ENCODE measurements at places on chromosomes 12 and 14.

DNA sequence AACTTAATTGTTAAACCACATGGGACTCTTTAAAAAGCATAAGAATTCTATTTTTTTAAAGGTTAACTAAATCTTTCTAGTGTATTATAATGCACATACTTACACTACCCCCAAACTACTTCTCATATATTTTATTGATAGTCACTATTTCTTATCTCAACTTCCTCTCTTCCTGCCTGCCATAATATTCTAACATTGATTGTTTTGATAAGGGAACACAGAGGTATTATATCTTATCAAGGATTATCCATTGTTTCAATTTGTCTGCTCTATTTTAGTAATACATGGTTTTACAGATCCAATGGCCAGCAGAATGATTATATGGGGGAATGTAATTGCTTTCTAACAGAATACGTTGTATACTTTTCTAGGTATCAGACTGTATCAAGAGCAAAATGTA, 98.9 kb downstream of the EPS8 start:
- no peak for DNase-seq

DNA sequence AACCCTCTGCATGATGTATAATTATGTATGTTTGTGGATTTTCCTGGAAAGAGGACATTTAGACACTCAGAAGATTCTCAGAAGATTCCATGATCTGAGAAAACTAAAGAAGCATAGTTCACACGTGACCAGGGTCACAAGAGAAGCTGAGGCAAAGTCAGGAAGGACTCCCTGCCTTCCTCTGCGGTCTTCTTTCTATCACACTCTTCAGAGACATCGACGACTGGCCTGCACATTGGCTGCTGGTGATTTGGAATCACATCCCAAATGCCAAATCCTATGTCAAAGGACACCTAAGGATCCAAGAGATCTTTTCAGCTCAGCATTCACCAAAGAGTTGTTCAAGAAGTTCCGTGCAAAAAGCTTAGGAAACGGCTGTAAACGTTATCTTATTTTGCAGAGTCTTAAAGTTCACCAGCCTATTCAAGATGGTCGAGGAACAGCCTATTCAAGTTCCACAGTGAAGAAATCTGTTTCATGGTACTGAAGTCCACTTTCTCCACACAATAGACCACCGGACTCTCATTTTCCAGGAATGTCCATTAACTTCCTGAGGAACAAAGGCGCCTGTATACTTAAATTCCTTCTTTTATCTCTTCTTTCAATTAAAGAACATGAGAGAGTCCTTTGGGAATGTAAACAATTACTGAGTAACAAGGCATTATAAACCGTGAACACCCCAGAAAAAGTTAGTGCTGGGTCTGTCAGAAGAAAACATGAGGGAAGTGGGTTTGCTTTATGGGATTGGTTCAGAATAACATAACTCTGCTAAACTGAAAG, 42.1 kb downstream of the IGF1 start:
- DNase-seq: no peak

DNA sequence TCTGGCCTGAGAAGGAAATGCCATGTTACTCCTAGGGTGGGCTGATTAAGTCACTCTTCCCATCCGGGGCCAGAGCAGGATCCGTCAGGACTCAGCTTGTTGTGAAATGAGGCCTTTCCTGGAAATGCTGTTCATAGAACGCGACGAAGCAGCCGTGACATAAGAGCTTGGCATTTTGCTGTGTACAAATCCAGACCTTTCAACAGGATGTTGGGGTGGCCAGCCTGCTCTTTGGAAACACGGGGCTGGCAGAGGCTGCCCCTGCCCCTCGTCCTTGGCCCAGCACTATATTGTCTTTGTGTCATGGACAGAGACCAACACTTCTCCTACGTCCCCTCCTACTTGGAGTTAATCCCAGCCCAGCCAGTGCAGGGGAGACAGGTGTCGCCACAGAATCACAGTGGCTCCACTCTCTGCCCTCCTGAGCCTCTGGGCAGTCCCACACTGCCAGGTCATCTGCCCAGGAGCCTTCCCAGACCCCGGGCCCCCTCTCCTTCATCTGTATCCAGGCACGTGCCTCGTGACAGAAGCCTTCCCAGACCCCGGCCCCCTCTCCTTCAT, 18.6 kb upstream of the EIF5 start:
- DNase-seq: no peak

DNA sequence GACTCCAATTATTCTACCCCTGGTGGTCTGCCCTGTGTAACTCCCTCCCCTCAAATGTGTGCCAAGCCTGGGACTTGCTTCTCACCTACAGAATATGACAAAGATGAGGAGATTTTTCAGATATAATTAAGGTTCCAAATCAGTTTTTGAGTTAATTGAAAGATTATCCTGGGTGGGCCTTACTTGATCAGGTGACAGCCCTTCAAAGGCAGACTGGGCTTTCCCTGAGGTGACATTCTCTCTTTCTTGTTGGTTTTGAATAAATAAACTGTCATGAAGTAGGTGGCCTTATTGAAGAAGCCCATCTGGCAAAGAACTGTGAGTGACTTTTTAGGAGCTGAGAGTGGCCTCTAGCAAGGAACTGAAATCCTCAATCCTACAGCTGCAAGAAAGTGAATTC, 106.0 kb downstream of the BRMS1L start:
- no peak for DNase-seq

DNA sequence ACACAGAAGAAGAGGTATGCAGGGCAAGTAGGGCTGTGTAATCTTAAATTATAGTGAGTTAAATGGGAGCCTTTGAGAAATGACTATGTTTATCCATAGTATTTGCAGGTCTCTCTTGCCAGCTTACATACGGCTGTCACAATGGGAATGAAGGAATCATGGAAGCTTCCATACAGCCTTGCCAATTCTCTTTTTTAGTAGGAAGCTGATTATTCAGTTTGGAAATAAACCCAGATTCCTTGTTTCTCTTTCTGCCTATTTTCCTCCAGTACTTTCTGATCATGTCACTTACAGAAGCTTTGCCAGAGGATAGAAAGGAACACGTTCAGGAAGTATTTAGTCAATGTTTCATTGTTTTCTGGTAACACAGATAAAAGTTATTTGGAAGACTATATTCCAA, 217.4 kb upstream of the DIO2 start:
- no peak for DNase-seq

- no peak for DNase-seq
Measured at GRCh38 chr14:33511851-33512640, 438.8 kb downstream of the EGLN3 start.

GRCh38 chr14:104137297-104138097, 890 bp upstream of the KIF26A start:
- DNase-seq: peak; percentile 69

GRCh38 chr14:103095210-103095778, 769 bp downstream of the EXOC3L4 start:
- no peak for DNase-seq

GRCh38 chr12:113273053-113273725, 51.9 kb downstream of the TPCN1 start:
- DNase-seq: no peak

DNA sequence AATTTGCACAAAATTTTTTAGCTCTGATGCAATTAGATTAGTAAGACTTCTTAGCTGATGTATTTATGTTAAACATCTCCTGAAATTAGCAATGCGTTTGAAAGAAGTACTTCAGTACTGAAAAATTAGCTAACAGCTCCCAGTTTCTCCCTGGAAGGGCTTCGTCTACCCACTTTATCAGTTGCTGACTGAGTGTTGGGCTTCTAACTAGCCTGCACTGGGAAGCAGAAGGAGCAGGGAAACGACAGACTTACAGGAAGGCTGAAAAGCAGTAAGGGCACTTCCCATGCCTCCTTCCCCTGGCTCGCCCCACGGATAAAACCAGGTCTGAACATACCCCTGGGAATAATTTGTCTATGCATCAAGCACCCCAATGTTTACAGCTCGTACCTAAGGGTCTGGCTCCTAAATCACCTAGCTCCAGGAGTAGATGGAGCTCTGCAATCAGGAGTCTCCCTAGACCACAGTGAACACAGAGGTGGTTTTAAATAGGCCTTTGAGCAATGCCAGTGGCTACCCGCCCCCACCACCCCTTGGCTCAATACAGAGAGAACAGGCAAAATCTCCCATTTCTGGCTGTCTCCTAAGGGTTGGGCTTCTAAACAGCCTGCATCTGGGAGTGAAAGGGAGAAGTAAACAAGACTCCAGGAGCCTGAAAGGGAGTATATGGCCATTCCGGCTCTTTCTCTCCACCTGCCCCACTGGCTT, 23.7 kb downstream of the A2M start:
- DNase-seq: no peak

Data from SK-N-DZ (cell line).